Left renal cortex interstitium (tissue), 4 donors: ENCODE measurements at places on chromosomes 3 and 15. TPM values are rescaled to one million over a fixed set of nuclear protein-coding genes. Genes with fewer than 3 reads are reported as not detected.

- DNase-seq = no peak
These were observed 2.9 kb upstream of the FYTTD1 start for GRCh38 chr3:197746801-197747237.

GRCh38 chr3:7574435-7574834, 713.5 kb downstream of the GRM7 start:
- no peak for DNase-seq

- DNase-seq = no peak
These were observed 2.9 kb upstream of the TMEM266 start for GRCh38 chr15:76056931-76057330.

GRCh38 chr15:48681353-48681752, 35.8 kb upstream of the FBN1 start:
- no peak for DNase-seq

DNA sequence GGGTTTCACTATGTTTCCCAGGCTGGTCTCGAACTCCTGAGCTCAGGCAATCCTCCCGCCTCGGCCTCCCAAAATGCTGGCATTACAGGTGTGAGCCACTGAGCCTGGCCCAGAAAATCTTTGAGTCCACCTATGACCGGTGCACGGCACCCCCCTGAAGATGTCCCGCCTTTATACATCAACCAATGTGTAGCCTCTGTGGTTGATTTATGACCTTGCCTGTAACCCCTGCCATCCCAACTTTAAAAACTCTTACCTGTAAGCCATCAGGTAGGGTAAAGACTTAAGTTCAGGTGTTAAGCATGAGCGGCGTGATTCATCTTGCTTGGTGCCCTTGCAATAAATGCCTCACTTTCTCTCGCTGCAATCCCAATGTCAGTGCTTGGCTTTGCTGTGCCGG, 14.5 kb upstream of the CTSH start:
- DNase-seq = no peak

DNA sequence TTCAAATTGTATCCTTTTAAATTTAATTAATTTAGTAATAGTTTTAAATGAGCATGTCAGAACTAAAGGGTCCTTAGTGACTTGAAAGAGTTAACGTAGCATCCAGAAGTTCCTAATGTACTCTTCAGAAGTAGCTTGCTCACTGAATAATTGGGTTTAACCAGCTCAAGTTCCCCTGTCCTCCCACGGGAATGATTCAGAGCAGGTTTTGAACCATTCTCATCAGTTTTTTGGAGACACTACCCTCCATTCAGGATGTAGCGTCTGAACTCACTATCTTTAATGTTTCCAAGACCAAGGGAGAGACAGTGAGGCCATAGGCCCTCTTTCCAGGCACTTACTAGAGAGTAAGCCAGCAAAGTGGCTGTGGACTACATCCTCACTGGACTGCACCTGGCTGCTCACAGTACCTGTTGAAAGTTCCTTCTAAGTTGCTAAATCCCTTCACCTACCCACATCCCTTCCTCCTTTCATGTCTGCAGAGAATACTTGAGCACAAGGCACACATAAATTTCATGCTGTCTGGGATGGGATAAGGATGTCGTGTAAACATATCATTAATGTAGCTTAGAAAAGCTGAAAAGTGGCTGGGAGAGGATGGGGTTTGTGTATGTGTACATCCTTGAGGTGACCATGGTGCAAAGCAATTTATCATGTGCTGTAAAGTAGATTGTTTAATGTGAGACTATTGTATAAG, 146.3 kb downstream of the PLCL2 start:
- no peak for DNase-seq

- DNase-seq = no peak
These were observed 311.7 kb downstream of the NSUN3 start for GRCh38 chr3:94374439-94375161.

- no peak for DNase-seq
These were observed 6.4 kb downstream of the HES1 start for GRCh38 chr3:194142156-194142910.

DNA sequence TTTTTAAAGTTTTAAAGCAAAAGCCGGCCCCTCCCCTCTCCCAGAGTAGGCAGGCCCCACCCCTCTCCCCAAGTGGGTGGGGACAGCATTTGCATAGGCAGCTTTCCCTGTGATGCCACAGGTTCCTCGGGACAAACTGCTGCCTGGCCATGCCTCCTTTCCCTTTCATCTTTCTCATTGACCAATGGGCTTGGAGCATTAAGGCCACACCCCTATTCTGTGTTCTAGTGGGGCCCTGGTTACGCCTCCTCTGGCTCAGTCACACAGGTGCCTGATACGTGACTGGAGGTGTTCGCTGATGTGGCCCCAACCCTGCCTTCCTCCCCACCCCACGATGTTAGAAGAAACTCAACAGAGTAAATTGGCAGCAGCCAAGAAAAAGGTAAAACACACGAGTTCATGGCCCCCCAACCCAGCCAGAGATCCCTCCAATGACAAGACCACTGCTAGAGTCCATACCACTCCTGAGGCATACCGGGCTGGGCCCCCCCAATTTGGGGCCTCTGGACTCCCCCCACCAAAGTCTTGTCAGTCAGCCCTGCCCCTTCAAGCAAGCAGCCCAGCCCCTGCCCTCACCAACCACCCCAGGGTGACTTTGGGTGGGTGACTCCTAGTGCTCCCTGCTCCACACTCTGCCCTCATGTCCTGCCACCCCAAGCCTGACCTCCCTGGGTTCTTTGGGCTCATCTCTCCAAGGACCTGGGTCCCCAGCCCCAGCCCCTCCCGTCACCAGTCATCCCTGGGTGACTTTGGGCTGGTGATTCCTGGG, 62.8 kb upstream of the CSPG4 start:
- DNase-seq = no peak

GRCh38 chr15:23422946-23423708, 23.9 kb downstream of the GOLGA6L2 start:
- no peak for DNase-seq

- no peak for DNase-seq
These were observed 10.9 kb upstream of the TMEM158 start for GRCh38 chr3:45236964-45237363.

DNA sequence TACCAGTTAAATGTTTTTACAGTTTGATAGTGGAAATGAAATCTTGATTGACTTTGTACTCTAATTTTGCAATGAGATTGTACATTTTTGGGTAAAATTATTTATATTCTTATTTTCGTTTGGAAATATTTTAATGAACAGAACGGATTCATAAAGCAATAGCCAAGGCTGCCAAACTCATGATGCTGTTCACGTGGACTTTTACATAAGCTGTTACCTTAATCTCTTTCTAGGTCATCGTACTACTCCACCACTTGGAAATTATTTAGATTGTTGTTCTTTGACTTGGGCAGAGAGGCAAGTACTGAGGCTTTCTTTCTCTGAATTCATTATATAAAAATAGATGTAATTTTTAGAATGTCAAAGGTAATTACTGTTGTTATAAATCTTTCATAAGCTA, 16.2 kb downstream of the SYNPR start:
- DNase-seq = no peak

DNA sequence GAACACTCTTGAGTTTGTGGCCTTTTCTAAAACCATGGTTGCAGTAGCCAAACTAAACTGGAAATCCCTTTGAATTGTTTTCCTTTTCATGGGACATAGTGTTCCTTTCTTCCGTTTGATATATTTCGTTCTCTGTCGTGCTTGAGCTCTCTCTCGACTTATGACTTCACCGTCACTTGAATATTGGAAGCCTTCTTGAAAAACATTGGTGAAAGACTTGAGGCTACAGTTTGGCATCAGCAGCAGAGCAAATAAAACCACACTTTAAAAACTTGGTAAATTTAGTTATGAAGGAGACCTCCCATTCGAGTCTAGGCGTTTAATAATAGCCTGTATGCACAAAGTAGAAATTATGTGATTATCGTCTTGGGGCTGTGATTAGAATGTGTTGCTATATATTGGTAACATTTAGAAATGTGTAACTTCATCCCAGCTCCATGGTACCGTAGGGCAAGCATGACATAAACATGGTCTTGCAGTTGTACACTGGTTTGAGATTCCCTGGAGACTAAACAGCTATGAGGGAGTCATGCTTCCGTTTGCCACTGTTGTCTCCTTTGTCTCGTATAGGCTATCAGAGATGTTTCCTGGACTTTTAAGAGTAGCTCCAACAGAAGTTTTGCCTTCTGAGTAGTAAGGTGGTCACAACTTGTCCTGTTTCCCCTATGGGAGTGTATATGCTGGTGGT, 122.3 kb downstream of the PTPRG start:
- no peak for DNase-seq

- DNase-seq = no peak
These were observed 489 bp upstream of the GALNT15 start for GRCh38 chr3:16174026-16174355.

DNA sequence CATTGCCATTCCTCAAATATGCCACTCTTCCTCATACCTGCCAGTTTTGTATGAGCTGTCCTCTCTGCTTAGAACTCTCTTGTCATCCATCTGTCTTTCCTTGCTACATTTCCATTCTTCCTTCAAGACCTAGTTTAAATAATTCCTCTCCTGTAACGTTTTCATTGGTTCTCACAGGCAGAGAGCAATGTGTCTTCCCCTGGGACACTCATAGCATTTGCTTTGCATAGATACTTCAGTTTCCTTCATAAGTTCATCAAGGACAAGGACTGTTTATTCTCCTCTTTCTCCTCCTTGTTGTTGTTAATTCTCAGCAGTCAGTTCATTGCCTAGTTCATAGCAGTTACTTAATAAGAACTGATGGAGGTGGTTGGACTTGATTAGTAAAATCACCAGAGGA, 10.5 kb downstream of the NR2C2 start:
- DNase-seq = no peak

DNA sequence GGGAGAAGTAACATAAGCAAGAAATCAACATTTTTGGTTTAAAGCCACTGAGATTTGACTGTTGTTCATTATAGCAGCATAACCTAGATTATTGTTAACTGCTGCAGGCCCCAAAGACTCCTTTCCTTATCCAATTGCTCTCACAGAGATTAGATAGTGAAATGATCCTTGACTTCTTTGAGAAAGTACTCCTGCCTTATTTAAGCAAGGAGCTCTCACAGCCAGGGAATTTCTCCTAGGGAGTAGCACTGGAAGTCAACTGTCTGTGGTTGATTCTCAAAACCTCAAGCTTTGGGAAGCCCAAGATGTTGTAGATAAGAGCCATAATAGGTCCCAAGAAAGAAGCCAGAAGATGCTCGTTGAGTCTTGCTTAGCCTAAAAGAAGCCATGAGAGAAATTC, 151.8 kb upstream of the TSC22D2 start:
- no peak for DNase-seq

The HTR3E gene
- polyA plus RNA-seq = not detected

The C2CD4A gene
- polyA plus RNA-seq = 0.35 TPM

The CPLX3 gene
- 0.07 TPM for polyA plus RNA-seq

The MLF1 gene
- 55.1 TPM for polyA plus RNA-seq
